Fibroblast of upper back skin (primary cell): ENCODE measurements at places on chromosomes 1 and 21.

- no peak for DNase-seq
These were observed 33.5 kb downstream of the PROX1 start for GRCh38 chr1:214021321-214021720.

DNA sequence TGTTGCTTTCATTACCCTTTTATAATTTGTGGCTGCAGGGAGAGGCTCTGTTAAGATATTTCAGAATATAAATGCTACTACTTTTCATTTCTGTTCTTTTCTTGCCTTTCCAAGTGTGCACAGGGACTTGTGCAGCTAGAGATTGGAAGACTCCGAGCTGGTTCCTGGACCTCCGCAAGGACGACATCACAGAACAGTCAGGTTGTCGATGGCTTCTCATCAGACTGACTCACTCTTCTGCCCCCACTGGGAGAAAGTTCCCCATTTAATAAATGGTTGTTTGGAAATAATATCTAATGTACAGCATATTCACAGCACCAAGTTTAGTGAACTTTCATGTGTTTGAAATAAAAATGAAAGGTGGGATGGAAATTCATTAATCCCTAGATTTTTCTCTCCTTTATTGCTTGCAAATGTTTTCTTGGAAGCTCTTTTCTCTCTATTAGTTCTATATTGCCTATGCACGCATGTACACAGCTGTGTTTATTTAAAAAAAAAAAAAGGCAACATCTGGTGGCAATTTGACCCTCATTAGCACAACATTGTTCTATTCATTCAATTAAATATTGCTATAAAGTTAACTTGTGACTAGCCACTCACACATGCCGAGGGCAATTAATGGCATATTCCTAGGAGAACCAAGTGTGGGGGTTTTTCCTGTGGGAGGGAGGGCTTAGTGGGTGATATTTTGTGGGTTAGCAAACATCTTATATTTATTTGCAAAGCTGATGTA is 77.5 kb upstream of the L1TD1 start:
- peak; percentile 9 for DNase-seq

DNA sequence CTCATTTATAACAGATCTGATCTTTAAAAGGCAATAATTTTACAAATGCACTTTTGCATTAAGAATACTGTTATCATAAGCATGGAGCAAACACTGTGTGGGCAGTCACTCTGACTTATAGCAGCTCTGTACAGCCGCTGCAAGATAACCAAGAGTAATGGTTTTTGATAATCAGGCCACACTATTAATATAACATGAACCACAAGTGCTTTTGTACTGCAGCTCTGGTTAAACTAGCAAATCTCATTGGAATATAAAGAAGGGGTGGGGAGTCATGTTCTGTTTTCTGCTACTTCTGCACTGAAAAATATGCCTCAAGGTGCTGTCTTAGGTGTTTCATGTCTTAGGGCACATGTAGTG is 357.4 kb downstream of the LMO4 start:
- no peak for DNase-seq

DNA sequence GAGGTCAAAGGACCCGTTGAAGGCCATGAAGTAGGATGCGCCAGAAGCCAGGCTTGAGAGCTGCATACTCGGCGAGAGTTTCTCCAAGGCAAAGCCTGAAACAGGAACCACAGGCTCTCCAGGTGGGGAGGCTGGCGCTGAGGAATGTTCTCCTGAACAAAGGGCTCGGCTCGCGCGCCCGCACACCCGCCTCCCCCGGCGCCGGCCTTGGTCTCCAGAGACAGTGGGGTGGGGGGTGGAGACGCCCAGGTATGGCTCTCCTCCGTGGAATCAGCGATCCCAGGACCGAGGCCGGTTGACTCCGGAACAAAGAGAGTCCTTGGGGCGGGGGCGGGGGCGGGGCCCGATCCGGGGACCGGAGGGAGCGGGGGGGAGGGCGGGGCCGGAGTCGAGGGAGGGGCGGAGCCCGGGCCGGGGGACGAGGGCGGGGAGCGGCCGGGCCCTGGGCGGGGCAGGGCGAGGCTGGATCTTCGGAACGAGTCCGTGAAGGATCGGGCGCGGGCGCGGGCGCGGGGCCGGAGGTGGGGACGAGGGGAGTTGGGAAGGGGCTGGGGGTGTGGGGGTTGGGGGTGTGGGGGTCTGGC is 85.0 kb downstream of the NKAIN1 start:
- DNase-seq: peak; percentile 75

DNA sequence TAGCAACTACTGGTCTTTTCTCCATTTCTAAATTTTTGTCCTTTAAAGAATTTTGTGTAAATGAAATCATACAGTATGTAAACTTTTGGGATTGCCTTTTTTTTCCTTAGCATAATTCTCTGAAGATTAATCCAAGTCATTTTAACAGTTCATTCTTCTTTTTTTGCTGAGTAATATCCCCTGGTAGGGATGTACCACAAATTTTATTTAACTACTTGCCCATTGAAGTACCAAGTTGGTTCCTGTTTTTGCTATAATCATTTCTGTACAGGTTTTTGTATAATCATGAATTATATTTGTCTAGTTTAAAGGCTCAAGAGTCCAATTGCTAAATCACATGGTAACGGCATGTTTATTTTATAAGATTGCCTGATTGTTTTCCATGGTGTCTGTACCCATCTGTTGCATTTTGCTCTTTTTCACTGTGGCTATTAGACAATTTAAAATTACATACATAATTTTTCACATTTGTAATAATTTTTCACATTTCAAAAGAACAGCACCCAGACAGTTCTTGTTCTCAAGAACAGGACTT is 891.1 kb downstream of the USP25 start:
- no peak for DNase-seq

- peak; percentile 7 for DNase-seq
These were observed 12.1 kb upstream of the FAM43B start for GRCh38 chr1:20540281-20540680.

DNA sequence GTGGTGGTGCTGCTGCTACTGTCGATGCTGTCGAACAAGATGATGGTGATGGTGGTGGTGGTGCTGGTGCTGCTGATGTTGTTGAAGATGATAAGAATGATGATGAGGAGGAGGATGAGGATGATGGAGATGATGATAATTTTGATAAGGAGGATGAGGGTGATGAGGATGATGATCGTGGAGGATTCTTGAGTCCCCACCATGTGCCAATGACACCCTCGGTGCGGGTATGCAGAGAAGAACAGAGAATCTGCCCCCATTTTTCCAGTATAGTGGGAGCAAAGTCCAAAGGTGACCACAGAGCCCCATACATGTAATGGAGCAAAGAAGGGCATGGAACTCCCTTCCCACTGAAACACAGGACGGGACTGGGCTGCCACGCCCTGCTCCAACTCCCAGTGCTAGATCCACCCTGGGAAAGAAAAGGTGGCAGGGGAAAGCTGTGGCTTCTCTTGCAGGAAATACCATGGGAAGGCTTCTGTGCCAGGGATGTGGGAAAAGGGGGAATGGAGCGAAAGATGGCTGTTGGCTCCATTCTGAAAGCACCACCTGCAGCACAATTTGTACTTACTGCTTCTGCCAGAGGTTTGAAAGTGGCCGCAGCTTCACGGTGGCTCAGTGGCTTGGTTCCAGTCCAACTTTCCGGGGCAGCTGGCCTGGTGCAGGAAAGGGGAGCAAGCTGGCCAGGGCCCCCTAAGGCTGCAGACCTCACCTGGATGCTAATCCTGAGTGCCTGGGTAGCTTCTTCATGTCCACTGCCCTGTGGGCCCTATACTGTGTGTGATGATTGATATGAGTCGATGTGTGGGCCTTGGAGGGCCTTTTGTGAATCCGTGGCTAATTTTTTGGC is 387.2 kb upstream of the VAMP3 start:
- no peak for DNase-seq

GRCh38 chr1:33042831-33043230 is 6.1 kb upstream of the AK2 start:
- no peak for DNase-seq

DNA sequence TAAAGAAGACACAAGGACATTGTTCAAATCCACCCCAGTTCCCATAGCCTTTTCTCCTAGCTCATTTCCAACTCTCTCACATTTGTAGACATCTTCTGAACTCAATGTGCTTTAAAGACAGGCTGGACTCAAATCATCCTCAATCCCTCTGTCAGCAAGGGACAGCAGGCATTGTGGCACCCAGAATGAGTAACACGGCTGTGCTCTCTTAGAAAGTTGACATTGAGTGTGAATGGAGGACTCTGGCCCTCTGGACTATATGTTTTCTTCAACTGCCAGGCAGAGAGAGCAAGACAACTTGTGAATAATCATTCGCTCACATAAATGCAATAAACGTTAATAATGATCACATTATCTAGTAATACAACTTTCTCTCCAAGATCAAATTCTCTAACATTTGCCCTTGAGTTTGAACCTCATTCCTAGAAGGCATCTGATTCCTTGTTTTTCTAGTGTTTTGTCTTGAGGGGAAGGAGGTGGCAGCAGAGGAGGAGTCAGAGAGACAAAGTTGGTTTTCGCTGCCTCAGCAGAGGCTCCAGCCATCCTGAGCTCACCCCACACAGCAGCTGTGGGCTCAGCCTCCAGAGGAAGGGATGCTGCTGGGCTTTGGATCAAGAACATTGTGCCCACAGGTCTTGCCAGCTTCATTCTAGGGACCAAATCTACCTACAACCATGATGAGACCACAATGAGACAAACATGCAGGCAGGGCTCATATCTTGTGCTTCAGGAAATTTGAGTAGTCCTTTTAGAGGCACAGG is 85.1 kb downstream of the BCAR3 start:
- DNase-seq: no peak

DNA sequence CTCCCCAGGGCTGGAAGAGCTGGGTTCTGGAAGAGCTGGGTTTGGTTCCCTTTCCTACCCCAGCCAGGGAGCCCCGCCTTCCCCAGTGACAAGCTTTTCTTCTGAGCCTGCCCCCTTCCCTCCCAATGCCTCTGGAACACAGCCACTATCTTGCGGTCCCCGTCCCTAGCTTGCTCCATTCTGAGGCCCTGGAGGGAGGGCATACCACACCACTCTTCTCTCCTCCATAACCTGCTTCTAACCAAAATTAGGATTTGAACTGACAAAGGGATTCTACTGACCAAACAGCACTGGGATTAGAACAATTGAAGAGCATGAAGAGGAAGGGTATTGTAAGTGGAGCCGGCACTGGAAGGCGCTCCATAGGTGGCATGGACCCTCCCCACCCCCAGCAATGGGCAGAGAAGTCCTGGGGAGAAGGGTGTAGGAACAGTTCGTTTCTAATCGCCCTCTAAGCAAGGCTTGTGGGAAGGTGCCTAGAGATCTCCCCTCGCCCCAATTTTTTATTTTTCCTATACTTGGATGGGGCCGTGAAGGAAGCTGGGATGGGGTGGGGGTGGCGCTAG is 690 bp downstream of the C1orf216 start:
- peak; percentile 78 for DNase-seq

DNA sequence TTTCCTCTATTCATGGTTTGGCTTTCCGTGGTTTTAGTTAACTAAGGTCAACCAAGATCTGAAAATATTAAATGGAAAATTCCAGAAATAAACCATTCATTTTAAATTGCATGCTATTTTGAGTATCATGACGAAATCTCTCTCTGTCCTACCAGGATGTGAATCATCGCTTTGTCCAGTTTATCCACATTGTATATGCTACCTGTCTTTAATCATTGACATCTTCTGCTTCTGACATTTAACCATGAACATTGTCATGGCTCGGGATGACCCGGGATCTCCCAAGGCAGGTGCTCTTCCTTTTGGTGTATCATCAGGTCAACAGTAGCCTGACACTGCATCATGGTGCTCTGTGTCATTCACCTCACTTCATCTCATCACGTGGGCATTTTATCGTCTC is 125.5 kb upstream of the HNRNPU start:
- DNase-seq: peak; percentile 39

- DNase-seq: peak; percentile 20
These were observed 29.4 kb upstream of the TRIM17 start for GRCh38 chr1:228445843-228446650.

DNA sequence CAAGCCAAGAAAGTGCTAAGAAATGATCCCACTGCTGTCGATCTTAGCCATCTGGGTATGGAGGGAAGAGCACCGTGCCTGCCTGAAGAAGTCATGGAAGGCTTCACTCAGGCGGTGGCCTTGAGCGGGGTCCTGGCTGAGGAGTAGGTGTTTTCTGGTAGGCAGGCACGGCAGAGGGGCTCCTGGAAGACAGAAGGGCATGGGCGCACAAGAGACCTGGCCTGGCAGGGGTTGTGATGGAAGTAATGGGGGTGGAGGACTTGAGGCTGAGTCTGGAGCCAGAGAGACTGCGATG is 185.1 kb downstream of the KAZN start:
- no peak for DNase-seq

GRCh38 chr1:4794020-4794780 is 139.8 kb downstream of the AJAP1 start:
- DNase-seq: no peak

DNA sequence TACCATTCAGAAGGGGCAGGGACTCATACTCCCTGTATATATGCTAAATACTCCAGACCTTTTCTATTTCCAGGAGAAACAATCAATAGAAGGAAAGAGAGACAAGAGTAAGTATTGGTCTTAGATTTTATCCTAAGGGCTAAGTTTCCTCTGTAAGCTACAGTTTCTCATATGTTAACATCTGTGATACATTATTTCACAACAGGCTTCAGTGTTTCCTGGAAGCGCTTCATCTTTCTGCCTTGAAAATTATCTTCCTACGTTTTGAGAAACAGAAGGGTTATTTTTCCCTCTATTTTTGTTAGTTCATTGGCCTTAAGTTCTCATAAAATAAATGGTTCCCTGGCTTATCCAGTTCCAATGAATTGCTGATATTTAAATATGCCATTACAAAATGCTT is 15.6 kb downstream of the FMO1 start:
- DNase-seq: peak; percentile 53

GRCh38 chr1:19710825-19711611 is 46.3 kb downstream of the HTR6 start:
- no peak for DNase-seq

- no peak for DNase-seq
These were observed 58.4 kb downstream of the ZZZ3 start for GRCh38 chr1:77624102-77624501.

GRCh38 chr1:240506176-240506575 is 105.8 kb downstream of the GREM2 start:
- DNase-seq: no peak

DNA sequence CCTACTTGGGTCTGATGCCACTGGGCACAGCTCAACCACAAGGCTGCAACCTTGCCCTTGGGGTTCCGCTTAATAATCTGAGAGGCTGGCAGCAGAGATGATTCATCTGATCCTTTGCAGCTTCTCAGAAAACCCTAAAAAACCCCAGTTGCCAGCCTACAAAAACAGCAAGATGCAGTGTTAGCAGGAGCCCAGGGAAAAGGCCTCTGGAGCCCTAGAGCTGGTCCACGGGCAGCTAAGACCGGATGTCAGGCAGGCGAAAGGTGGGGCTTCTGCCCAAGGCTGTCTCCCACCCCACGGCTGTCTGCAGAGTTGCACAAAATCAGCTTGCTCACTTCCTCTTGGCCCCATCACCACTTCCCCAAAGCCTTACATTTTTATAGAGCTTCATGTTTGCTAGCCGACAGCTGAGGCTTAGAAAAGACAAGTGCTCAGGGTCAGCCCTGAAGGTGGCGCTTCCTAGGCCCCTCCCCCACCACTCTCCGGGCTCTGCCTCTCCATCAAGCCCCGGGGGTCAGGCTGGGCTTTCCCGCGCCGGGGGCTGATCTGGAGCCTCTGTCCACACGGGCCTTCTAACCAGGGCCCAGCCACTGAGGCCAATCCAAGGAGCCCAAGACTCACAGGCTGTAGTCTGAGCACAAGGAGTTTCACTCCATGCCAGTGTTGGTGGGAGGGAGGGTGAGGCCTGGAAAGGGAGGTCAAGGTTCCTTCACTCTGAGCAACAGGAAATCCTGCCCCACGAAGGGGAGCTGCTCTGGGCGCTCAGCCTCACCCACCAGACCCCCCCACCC is 4.2 kb upstream of the ADORA3 start:
- DNase-seq: peak; percentile 67

- DNase-seq: peak; percentile 97
These were observed 345.8 kb downstream of the KIF26B start for GRCh38 chr1:245500546-245500945.

- DNase-seq: no peak
These were observed 65.2 kb downstream of the CDC42BPA start for GRCh38 chr1:227253065-227253464.
